ENCODE measurements at places on chromosomes 3 and 15. TPM values are rescaled to one million over a fixed set of nuclear protein-coding genes. Genes with fewer than 3 reads are reported as not detected.

GRCh38 chr3:5071061-5071460, 51.0 kb upstream of the ARL8B start:
- DNase-seq, result no peak

GRCh38 chr3:173939331-173939730, 541.8 kb downstream of the NLGN1 start:
- no peak for DNase-seq

DNA sequence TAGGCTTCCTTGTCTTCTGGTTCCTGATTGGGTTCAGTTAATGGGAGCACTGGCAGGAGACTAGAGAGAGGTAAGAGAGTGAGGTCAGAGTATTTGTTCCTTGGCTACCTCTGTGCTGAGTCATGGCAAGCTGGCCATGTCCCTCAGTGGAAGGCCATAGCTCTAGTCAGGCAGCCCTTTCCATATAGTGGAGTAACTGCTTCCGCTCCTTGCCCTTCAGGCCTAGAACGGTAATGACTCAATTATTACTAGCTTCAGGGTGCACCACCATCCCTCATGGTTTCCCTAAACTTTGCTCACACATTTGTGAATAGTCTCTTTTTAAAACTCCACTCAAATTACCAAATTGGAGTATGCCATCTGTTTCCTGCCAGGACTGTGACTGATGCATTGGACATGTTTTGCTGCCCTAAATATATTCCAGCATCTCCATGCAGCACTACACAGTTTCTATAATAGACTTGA, 10.5 kb upstream of the ANO10 start:
- DNase-seq, result no peak

The TUSC7 gene
- not detected for total RNA-seq

DNA sequence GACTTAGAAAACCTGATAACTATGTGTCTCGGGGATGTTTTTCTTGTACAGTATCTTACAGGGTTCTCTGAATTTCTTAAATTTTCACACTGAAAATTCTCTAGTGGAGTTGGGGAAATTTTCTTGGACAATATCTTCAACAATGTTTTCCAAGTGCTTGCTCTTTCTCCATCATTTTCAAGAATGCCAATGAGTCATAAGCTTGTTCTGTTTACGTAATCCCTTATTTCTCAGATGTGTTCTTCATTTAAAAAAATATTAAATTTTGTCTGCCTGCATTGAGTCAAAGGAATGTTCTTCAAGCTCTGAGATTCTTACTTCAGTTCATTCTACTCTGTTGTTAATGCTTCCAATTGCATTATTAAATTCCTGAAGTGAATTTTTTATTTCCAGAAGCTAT, 21.9 kb upstream of the PLSCR2 start:
- DNase-seq, result no peak

The PPP1R14D gene
- total RNA-seq, result 0.23 TPM

- no peak for DNase-seq
These were observed 291.0 kb downstream of the PLOD2 start for GRCh38 chr3:145869958-145870357.

DNA sequence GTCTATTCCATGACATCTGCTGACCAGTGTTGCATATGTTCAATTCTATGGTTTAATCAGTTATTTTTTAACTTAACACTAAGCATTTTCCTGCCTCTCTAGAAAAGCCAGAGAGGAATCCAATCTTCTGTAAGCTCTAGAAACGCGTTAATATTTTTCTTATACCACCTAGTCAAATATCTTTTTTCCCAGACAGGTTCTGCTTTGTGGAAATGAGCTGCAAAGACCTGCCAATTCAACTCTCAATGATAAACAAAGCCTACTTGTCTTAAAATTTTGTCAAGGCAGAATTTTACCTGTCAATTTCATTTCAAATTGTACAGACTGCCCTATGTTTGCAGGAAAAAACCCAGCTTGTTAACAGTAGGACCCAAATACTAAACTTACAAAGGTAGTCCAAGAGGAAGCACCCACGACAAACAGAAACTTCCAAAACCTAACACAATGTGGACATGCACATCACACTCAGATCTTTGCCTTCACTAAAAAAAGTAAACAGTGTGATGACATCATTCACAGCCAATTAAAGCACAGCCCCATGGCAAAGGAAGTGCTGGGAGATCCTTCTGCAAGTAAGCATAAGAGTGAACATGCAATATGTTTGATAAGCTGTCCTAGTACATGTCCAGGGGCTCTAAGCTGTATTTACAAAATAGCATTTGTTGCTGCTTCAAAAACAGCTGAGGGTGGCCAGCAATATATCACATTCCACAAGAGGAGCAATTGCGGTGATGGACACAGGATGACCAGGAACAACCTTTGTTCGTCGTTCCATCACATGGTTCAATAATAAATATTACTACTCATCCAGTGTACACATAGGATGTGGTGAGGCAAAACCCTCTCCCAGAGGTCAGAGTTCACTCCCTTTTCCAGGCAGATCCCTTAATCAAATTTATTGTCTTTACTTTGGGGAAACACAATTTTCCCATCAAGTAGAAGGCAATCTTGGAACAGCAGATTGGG, 139.4 kb upstream of the TSC22D2 start:
- no peak for DNase-seq

- no peak for DNase-seq
These were observed 212.1 kb upstream of the EIF1B start for GRCh38 chr3:40097131-40098117.

GRCh38 chr15:89196994-89197393, 24.4 kb downstream of the RLBP1 start:
- peak; percentile 84 for DNase-seq

DNA sequence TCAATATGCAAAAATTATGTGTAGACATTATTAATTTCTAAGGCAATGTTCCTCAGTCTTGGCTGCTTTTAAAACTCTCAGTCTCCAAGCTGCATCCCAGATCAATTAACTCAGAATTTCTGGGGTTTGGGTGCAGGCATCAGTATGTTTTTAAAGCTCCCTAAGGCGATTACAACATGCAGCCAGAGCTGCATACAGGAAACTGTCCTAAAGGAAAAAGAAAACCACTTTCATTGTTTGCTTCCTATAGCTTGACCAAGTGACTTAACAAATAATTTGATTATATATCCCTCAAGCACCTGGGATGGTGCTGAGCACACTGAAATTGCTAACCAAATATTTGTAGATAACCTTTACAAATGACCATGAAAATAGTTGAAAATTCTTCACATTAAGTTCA, 194.7 kb downstream of the DTWD1 start:
- DNase-seq, result no peak

- no peak for DNase-seq
These were observed 99.4 kb upstream of the TSC22D2 start for GRCh38 chr3:150308481-150309256.

- no peak for DNase-seq
These were observed 27.0 kb downstream of the SH3BP5 start for GRCh38 chr3:15305359-15305844.

DNA sequence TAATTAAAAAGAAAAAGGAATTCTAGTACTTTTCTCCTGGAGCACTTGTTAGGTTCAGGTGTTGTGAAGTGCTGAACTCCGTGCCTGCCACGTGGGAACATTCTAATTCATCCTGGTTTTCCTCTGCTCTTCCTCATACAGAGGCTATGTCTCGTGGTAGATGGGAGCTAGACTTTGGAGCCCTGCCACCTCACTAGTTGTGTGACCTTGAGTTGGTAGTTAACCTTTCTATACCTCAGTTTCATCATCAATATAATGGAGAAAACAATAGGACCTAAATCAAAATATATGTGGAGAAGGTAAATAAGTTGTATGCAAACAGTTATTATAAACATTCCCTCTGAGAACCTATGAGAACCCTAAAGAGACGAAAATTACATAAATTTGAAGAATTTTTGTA, 10.6 kb downstream of the ALAS1 start:
- no peak for DNase-seq

The ROBO2 gene
- 1.7 TPM for total RNA-seq

- DNase-seq, result no peak
These were observed 451.4 kb upstream of the NPAP1 start for GRCh38 chr15:24224161-24224560.

- no peak for DNase-seq
These were observed 60.5 kb upstream of the ETV5 start for GRCh38 chr3:186169379-186169778.

The TRPM1 gene
- total RNA-seq, result not detected

- DNase-seq, result no peak
These were observed 76.4 kb downstream of the AKAP13 start for GRCh38 chr15:85456798-85457197.

DNA sequence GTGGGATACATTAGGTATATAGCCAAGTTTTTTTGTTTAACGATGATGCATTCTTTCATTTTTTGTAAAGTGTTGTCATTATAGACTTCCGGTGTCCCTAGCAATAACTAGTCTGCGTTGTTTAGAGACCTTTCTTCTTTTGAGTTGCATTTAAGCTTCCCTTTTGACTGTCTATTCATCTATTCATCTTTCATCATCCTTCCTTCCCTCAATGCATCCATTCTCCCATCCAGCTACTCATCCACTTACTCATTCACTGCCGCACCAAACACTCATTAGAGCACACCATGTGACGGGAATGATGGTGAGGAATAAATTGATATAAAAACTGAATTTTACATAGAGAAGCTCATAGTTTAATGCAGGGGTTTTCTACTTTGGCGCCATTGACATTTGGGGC, 32.9 kb downstream of the OR4F15 start:
- DNase-seq, result no peak

DNA sequence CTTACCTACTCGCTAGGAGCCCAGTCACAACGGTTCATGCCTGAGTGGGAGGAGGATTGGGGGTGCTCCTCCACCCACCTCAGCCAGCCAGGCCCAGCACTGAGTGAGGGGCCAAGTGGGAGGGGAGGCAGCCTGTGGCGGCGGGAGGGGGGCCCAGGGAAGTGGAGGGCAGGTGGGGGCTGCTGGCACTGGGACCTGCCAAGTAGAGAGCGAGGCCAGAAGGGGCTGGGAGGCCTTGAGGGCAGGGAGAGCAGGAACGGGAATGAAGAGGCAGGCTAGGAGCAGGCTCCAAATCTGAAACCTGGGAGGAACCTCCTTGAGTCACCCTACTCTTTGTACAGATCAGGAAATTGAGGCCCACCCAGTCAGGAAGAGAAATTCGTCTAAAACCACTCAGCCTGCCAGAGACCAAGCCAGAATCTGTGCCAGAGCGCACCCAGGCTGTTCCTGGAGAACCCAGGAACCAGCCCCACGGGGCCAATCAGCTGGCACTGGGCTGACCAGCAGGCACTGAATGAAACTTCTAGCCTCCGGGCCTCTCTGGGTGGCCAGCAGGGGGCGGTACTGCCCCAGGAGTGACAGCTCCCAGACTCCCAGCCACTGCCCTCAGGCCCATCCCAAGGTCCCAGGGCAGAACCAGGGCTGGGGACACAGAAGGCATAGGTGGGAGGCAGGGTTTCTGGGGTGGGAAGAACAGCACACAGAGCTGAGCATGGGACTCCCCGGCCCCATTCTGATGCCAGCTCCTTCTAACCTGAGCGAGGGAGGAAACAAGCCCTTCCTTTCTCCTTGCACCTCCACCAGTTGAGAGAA, 14.8 kb upstream of the CYP11A1 start:
- peak; percentile 91 for DNase-seq

The NDN gene
- 9.7 TPM for total RNA-seq

DNA sequence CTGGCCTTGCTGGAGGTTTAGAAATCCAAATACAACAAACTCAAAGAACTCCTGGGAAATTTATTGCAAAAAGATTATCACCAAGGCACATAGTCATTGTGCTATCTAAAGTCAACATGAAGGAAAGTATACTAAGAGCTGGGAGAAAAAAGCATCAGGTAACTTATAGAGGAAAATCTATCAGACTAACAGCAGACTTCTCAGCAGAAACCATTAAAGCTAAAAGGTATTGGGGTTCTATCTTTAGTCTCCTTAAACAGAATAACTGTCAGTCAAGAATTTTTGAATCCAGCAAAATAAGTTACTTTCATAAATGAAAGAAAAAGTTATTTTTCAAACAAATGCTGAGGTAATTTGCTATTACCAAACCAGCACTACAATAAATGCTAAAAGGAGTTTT, 8.0 kb downstream of the OR5K3 start:
- no peak for DNase-seq

- DNase-seq, result no peak
These were observed 5.5 kb upstream of the TEX55 start for GRCh38 chr3:119140466-119140865.

The KY gene
- not detected for total RNA-seq

The TTLL13 gene
- total RNA-seq, result 0.46 TPM

Data from pancreas (tissue), 10 donors.